Stimulated activated CD8-positive, alpha-beta memory T cell treated with anti-CD3 and anti-CD28 coated beads, Interleukin-15, amount 100 ng/mL, for 48 hours (primary cell): ENCODE measurements at places on chromosomes 2 and 18.

GRCh38 chr2:72548081-72548764 lies 277.6 kb downstream of the EXOC6B start:
- no peak for DNase-seq

GRCh38 chr2:227407591-227408151 lies 19.9 kb upstream of the SCYGR1 start:
- DNase-seq: no peak

DNA sequence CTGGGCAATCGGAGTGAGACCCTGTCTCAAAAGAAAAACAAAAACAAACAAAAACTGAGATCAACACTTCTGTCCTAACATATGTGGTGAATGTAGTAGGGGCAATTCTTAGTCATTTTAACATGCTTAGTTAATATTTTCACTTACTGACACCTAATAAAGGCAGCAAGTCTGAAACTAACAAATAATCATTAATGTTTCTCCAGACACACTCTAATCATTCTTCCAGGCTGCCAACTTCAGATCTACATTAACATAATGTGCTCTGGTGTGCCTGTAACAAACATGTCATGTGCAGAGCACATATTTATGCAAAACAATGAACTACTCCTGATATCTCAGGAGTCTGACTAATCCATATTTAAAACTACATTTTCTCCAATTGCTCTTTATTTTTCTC lies 6.0 kb downstream of the KRCC1 start:
- no peak for DNase-seq

DNA sequence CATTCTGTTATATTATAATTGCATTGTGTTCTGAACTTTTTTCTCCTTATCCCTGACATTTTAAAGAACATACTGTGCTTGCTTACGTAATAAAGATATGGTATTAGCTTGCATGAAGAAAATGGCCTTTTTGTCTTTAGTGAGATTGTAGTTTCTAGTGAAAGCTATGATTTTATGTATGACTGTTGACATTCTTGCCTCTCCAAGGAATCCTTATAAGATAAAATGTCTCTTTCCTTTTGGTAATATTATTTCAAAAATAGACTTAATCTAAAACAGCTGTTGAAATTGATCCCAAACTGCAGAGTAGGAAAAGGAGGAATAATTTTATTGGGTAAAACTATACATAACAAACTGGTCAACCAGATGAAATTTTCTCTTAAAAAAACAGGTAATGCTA lies 40.8 kb upstream of the CCDC102B start:
- DNase-seq: no peak

DNA sequence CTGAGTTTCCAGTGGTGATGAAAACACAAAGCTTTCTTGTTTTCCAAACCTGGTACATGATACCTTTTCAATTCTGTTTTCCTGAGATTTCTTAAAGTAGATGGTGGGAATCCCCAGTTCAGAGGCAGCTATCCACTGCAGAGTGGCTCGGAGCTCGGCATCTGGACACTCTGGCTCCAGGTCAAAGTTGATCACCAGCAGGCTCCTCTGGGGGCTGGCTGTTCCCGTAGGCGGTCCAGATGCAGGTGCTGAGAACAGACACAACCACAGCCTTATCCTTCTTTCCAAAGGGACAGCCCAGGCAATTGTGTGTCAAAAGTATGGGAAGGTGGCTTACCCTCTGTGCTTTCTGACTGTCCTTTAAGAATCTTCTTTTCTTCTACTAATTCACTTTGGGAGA lies 119.5 kb downstream of the DAW1 start:
- no peak for DNase-seq

- DNase-seq: no peak
Measured at GRCh38 chr18:11362856-11363255, 213.5 kb upstream of the PIEZO2 start.

- peak; percentile 39 for DNase-seq
Measured at GRCh38 chr2:86783615-86784339, 6.9 kb downstream of the CD8A start.

DNA sequence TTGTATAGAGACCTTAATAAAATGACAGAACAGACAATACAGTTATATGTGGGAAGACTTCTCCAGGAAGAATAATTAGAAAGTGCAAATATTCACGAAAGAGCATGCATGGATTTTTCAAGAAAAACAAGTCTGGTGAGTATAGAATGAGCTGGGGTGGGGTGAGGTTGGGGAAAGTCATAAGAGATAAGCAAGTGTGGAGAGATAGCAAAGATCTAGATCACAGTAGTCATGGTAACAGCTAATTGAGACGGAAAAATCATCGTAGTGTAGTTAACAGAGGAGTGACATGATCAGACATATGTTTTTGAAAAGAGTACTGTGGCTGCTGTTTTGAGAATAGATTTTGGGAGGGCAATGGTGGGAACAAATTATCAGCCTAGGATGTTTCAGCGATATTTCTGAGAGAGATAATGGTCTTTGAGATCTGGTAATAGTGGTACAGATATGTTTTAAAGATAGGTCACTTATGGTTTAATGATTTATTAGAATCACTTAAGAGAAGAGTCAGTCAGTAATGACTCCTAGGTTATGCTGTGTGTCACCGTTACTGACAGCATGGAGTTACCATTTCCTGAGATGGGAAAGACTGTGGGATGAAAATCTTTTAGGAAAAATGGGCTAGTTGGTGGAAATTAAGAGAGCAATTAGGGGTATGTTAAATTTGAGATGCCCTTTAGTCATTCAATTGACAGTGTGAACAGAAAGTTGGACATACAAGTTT lies 248.5 kb upstream of the SLC8A1 start:
- DNase-seq: no peak

- DNase-seq: no peak
Measured at GRCh38 chr2:186949726-186950256, 100.8 kb upstream of the ZSWIM2 start.

DNA sequence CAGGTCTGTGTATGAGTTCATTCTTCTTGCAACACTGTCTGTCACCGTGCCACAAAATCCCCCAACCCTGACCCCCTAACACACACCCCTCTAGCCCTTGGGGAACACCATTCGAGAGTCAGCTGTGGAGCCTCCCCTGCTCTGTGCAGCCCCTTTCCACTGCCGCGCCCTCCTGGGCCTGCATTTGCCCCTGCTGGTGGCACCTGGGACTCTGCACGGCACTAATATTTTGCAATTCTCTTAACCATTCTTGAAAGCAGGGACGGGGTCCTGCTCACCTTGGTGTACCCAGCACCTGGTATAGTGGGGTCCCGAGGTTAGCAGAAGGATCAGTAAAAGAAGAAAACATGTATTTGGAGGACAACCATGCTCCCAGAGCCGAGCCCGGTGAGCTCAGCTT lies 124.0 kb downstream of the HDAC4 start:
- no peak for DNase-seq

DNA sequence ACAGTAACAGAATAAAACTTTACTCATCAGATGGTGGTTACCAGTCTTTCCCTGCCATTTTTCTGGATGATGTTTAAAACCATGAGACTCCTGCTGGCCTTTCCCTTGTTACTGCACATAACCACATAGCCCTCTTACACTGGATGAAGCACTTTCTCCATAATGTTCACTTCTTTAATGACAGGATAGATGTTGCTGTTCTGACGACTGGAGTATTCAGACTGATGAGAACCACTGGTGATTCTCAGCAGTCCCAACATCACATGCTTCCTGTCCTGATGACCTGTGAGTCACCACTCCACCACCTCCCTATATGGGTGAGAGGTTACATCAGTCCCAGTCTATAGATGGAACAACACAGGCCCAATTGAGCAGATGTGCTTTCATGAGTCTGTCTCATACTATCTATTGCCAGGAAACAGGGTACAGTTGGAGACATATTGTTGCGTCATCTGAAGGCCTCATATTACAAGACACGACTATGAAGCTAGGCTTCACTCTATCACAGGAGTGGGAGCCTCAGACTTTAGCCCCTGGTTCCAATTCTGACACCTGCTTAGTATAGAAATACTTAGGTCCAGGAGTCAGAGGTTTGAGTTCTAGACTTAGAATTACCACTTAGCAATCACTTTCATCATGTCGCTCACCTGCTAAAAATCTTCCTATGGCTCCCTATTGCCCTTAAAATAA lies 145.7 kb upstream of the KLF7 start:
- peak; percentile 51 for DNase-seq
